ENCODE measurements at places on chromosomes 2 and 18.

DNA sequence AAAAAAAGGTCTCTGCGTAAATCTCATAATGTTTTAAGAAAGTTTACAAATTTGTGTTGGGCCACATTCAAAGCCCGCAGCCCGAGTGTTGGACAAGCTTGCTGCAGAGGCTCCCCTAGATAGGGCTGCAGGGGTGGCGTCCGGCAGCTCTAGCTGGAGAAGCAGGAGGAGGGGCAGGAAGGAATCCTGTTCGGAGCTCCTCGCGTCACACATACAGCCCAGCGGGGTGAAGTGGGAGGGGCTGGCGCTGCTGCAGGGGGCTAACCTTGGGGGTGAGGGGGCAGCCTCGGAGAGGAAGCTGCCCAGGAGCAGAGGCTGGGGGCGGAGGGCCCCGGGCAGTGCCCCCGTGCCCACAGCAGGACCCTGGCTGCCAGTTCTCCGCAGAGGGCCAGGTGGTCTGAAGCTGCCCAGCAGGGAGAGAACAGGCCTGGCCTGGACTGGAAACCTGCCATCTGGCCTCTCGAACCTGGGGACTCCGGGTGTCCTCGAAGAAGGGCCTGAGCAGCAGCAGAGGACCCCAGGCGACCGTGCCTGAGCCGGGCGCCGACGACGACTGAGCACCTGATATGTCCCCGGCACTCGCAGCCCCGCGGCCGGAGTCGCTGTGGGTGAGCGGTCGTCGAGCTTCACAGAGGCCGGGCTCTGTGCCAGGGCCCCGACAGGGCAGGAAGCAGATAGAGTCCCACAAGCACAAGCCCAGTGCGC is 2.6 kb upstream of the GPR35 start:
- H3K4me3 ChIP-seq = no peak overlapping the region
- no peaks in the 10 kb centered on the region for H3K36me3 ChIP-seq
- peak; percentile 38 for DNase-seq
- peaks cover 69% of the 10 kb centered on the region for H3K4me1 ChIP-seq
- H3K27ac ChIP-seq = peak overlapping the region; percentile 88

- no peak for DNase-seq
- H3K27me3 ChIP-seq = no peaks in the 10 kb centered on the region
- H3K4me1 ChIP-seq = peaks cover 12% of the 10 kb centered on the region
These were observed 3.4 kb downstream of the GEN1 start for GRCh38 chr2:17757321-17757720.

DNA sequence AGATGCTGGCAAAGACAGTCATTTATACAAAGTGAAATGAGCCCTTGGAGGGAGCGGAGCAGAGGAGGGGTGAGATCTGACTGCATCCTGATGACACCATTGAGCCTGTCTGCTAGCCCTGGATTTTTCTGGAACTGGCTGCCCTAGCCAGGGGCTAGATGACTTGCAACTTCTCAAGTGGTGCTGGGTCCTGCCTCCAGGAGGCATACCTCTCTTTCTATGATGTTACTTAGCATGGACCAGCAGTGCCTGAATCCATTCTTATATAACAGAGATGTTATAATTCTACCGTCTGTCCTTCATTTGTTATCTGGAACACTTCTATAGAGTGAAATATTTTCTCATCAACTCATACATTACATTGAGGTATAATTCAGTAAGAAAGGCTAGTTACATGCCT is 8.5 kb upstream of the TWIST2 start:
- no peaks in the 10 kb centered on the region for H3K4me1 ChIP-seq
- H3K4me3 ChIP-seq = no peak overlapping the region
- DNase-seq = no peak
- H3K27me3 ChIP-seq = no peaks in the 10 kb centered on the region
- H3K36me3 ChIP-seq = no peaks in the 10 kb centered on the region

- no peaks in the 10 kb centered on the region for H3K27me3 ChIP-seq
- H3K4me3 ChIP-seq = no peak overlapping the region
- no peak overlapping the region for H3K27ac ChIP-seq
- no peaks in the 10 kb centered on the region for H3K36me3 ChIP-seq
These were observed 328.2 kb upstream of the CNTNAP5 start for GRCh38 chr2:123696799-123697410.

- H3K36me3 ChIP-seq = no peaks in the 10 kb centered on the region
- H3K4me3 ChIP-seq = no peak overlapping the region
- H3K27ac ChIP-seq = no peak overlapping the region
- H3K27me3 ChIP-seq = no peaks in the 10 kb centered on the region
These were observed 44.0 kb upstream of the HPCAL1 start for GRCh38 chr2:10258726-10259125.

- DNase-seq = no peak
- H3K4me1 ChIP-seq = peaks cover 3% of the 10 kb centered on the region
- H3K4me3 ChIP-seq = no peak overlapping the region
- H3K27ac ChIP-seq = no peak overlapping the region
- no peaks in the 10 kb centered on the region for H3K27me3 ChIP-seq
These were observed 66.0 kb downstream of the STEAP3 start for GRCh38 chr2:119289642-119290041.

GRCh38 chr2:64841461-64841860 is 147.7 kb upstream of the SLC1A4 start:
- no peaks in the 10 kb centered on the region for H3K4me1 ChIP-seq
- DNase-seq = no peak
- no peaks in the 10 kb centered on the region for H3K27me3 ChIP-seq
- no peak overlapping the region for H3K4me3 ChIP-seq
- no peak overlapping the region for H3K27ac ChIP-seq

DNA sequence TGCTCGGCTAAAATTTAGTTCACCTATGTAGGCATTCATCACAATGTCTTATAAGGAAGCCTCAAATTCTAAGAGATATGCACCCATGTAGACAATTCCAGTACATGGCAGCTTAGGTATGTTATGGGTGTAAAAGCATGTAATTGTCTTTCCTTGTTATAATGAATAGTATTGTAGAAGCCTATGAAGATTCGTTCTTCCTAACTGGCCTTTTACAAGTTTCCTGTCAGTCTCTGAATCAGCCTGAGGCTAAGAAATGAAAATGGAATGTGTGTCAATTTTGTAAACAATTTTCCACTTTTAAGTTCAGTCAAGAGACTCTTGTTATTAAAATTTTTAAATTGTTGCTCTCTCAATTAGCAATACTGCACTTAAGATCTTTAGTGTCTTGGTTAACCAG is 189.9 kb upstream of the GALNT5 start:
- H3K4me1 ChIP-seq = no peaks in the 10 kb centered on the region
- H3K27me3 ChIP-seq = no peaks in the 10 kb centered on the region
- H3K27ac ChIP-seq = no peak overlapping the region
- H3K4me3 ChIP-seq = no peak overlapping the region

GRCh38 chr2:37920570-37920969 is 4.5 kb upstream of the RMDN2 start:
- H3K36me3 ChIP-seq = no peaks in the 10 kb centered on the region
- no peaks in the 10 kb centered on the region for H3K4me1 ChIP-seq
- H3K27me3 ChIP-seq = no peaks in the 10 kb centered on the region
- H3K4me3 ChIP-seq = no peak overlapping the region
- DNase-seq = no peak
- no peak overlapping the region for H3K27ac ChIP-seq

GRCh38 chr2:178830451-178830850 is 23.2 kb upstream of the TTN start:
- H3K36me3 ChIP-seq = no peaks in the 10 kb centered on the region
- no peak for DNase-seq
- H3K27ac ChIP-seq = no peak overlapping the region
- no peak overlapping the region for H3K4me3 ChIP-seq

GRCh38 chr2:222270396-222270795 is 28.4 kb downstream of the PAX3 start:
- H3K27ac ChIP-seq = no peak overlapping the region
- H3K27me3 ChIP-seq = no peaks in the 10 kb centered on the region
- H3K4me1 ChIP-seq = no peaks in the 10 kb centered on the region
- no peak for DNase-seq
- no peaks in the 10 kb centered on the region for H3K36me3 ChIP-seq

GRCh38 chr2:28217042-28217740 is 175.5 kb upstream of the FOSL2 start:
- H3K27me3 ChIP-seq = no peaks in the 10 kb centered on the region
- no peaks in the 10 kb centered on the region for H3K4me1 ChIP-seq

GRCh38 chr2:85698184-85698879 is 4.2 kb downstream of the GNLY start:
- no peak overlapping the region for H3K27ac ChIP-seq
- no peaks in the 10 kb centered on the region for H3K27me3 ChIP-seq
- no peak overlapping the region for H3K4me3 ChIP-seq
- no peak for DNase-seq

GRCh38 chr2:218292048-218293014 is at the start of gene TMBIM1:
Gene TMBIM1 (minus strand): TSS chr2:218292503. CDS start chr2:218282141, 10,362 bp downstream.
- H3K4me1 ChIP-seq = peaks cover 40% of the 10 kb centered on the region
- H3K4me3 ChIP-seq = peak within 1 kb of the TSS; percentile 83
- peak within 1 kb of the TSS; percentile 99 for H3K27ac ChIP-seq
- H3K27me3 ChIP-seq = no peaks in the 10 kb centered on the region

- peaks cover 6% of the 10 kb centered on the region for H3K4me1 ChIP-seq
- H3K4me3 ChIP-seq = peak overlapping the region; percentile 43
- no peak overlapping the region for H3K27ac ChIP-seq
- peak; percentile 10 for DNase-seq
These were observed 199.8 kb downstream of the CLIP4 start for GRCh38 chr2:29314816-29315571.

DNA sequence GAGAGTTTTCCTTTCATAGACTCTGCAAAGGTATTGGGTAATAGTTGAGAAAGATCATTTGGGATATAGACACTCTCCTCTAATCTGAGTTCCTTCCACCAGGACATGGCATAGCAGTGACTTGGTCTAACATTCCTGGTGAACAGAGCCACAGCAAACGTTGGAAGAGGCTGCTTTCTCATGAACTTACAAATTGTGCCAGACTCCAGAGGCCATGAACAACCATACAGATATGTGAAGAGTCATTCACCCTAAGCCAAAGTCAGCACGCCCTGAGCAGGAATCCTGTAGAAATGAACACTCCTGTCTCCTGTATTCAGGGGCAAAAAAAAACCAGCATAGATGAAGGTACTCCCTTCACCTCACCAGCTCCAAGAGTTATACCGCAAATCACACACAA is 152.8 kb downstream of the TMEM18 start:
- H3K4me3 ChIP-seq = no peak overlapping the region
- H3K36me3 ChIP-seq = no peaks in the 10 kb centered on the region
- H3K27ac ChIP-seq = no peak overlapping the region

DNA sequence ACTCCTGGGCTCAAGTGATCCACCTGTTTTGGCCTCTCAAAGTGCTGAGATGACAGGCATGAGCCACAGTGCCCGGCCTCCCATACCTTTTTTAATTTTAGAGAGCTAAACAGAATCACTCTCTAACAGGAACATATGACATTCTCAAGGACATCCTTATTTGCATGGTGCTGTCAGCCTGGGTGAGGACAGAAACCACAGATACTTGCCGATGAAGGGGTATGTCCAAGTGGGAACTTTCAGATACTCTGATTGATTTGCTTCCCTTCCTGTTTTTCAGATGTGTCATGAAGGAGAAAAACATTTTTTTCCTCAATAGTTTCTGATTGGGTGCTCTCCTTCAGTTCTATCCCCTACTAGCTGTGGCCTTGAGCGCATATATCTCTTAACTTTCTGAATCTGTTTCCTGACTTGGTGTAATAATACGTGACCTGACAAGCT is 49.6 kb downstream of the MYO3B start:
- no peak for DNase-seq
- no peak overlapping the region for H3K4me3 ChIP-seq
- no peak overlapping the region for H3K27ac ChIP-seq
- no peaks in the 10 kb centered on the region for H3K27me3 ChIP-seq

GRCh38 chr18:7248877-7249276 is 18.0 kb downstream of the LRRC30 start:
- no peaks in the 10 kb centered on the region for H3K36me3 ChIP-seq
- no peaks in the 10 kb centered on the region for H3K4me1 ChIP-seq
- H3K27me3 ChIP-seq = no peaks in the 10 kb centered on the region
- no peak overlapping the region for H3K4me3 ChIP-seq
- no peak overlapping the region for H3K27ac ChIP-seq

DNA sequence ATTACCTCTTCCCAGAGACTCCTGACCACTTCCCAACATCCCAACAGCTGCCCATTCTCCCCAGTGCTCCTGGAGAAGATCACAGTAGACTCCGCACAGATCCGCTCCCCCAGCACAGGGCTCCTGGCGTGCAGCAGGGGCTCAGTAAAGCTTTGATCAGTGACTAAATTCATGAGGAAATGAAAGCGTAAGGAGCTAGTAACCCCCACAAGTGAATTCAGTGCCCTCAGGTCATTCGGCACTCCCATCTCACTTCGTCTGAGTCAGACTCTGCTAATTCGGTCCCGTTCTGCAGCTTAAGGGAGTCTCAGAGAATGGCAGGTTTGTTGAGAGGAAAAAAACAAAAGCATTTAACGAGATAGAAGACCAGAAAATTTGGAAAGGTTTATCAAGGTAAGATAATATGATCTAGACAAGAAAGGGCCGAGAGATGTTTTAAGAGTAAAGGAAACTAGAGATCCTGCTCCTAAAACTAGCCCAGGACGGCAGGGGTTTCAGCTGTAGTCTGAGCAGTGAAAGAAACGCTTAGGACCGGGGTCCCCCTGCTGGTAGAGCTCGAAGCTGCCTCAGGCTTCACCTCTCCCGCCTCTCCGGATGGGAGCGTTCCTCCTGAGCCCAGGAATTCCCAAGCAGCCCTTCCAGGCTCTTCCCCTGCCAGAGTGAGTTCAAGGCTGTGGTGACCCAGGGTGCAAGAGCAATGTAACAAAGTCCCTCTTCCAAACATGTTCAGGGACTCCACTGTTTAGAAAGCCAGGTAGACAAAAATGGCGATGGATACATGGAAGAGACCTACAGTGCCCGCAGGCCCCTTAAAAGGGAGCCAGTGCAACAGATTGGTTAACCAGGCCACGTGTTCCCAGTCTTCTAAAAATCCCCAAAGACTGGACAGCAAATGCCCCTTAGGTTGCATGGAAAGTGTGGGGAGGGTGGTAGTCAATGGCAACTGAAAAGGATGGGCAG is 127.3 kb downstream of the DNER start:
- no peak overlapping the region for H3K27ac ChIP-seq
- no peaks in the 10 kb centered on the region for H3K36me3 ChIP-seq
- DNase-seq = no peak
- H3K27me3 ChIP-seq = no peaks in the 10 kb centered on the region
- H3K4me1 ChIP-seq = no peaks in the 10 kb centered on the region

GRCh38 chr2:3399829-3400228 is 20.3 kb downstream of the TRAPPC12 start:
- DNase-seq = no peak
- H3K27ac ChIP-seq = no peak overlapping the region
- H3K4me3 ChIP-seq = no peak overlapping the region
- H3K27me3 ChIP-seq = no peaks in the 10 kb centered on the region

DNA sequence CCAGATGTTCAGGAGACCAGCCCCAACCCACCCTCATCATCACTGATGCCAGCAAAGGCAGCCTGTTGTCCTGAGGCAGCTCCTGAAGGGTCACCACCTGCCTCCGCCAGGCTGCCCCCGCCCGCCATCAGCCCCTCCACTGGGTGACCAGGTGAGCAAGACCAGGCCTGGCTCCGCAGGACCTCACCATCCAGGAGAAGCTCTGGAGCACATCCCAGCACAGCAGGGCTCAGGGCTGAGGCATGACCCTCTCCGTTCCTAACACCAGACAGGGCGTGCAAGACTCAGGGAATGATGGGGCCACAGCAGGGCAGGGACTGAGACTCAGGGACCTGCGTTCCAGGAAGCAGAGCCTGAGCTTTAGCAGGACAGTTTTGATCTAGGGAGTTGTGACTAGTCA is 218.8 kb upstream of the RAB6C start:
- H3K4me3 ChIP-seq = no peak overlapping the region
- H3K27me3 ChIP-seq = no peaks in the 10 kb centered on the region
- H3K36me3 ChIP-seq = no peaks in the 10 kb centered on the region
- H3K4me1 ChIP-seq = no peaks in the 10 kb centered on the region
- DNase-seq = no peak
- no peak overlapping the region for H3K27ac ChIP-seq
